GM04503 (cell line): ENCODE measurements at places on chromosomes 3 and 15.

DNA sequence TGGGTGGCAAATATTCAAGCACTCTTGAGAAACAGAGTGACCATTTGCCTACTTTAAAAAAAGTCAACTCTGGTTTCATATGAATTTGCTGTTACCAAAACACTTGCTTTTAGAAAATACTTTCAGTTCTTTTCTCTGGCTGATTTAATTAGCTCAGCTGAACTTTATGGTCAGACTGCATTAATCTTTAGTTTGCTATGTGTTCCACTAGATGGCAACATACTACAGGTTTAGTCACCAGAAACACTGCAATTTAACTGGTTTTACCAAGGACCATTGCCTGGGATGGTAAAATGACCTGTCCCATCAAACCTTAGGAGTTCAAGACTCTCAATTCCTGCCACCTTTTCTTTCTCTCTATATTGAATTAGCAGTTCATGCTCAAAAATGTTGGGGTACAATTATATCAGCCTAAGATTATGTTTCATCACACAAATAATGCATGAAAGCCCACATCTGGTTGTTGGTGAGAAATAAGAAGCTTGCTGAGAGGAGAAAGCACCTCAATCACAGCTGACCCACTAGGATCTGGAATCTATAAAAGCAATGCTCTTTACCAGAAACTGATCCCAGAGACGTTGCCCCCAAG lies 14.2 kb downstream of the EIF4E3 start:
- no peak for DNase-seq

DNA sequence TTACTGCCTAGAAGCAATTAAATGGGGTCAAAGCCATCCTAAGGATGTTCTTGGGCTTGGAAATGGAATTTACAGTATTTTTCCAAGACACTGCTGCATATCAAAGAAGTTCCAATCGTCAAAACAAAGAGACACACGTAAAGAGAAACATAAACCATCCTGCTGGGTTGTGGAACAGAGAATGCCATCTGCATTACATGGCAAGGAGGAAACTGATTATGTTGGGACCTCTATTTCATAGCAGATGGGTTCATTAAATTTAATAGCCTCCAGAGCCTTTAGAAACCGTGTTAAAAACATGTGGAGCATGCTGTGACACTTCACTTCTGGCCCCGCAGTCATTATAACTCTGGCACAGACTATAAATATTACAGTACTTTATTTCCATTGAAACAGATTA lies 154.6 kb downstream of the LRTM1 start:
- DNase-seq: peak; percentile 4

DNA sequence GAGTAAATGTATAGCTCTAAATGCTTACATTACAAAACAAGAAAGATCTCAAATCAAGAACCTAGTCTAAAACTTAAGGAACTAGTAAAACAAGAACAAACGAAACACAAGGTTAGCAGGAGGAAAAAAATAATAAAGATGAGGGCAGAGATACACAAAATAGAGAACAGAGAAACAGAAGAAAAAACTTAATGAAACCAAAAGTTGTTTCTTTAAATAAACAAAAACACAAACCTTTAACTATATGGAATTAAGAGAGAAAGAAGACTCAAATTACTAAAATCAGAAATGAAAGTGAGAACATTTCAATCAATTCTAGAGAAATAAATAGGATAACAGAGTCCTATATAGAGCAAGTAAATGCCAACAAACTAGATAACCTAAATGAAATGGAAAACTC lies 59.6 kb downstream of the DLG1 start:
- DNase-seq: no peak

GRCh38 chr3:134543113-134543512 lies 57.3 kb downstream of the CEP63 start:
- DNase-seq: no peak

DNA sequence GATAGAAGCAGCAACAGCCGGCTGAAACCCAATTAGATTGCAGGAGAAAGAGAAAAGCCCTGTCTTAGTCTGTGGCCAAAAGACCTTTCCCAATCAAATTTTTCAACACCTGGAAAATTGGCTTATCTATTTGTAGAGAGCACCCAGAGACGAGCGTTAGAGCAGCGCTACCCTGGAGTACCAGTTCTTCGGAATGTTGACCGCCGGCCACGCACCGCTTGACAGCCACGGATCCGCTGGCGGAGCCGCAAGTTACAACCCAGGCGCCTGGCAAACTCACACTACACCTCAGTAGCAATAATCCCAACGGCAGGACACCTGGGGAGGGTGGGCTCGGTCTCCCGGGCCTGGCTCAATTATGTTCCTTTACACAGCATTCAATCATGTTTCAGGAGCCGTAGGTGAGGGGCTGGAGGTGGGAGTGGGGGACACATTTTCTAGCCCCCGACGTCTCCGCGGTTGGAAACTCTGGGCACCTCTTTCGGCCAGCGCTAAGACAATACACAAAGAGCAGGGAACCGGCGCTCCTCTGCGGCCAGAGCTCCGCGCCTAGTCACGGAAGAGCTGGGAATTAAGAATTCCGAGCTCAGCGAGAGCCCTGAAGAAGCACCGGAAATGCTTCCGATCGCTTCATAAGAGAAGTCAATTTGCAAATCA lies 1.2 kb downstream of the MB21D2 start:
- no peak for DNase-seq

DNA sequence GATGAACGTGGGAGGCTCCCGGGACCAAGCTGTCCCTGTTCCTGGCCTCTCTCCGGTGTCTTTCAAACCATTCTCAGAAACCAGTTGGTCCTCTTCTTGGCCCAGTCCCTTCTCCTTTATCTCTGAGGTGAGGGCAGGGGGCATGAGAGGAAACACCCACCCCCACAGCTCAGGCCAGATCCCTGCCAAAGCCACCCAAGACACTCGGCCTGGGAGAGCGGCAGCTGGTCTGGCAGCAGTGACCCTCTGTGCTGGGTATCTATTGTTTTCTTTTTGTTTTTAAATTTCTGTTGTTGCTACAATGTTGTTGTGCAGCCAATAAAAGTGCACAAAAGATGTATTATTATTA lies 27.3 kb downstream of the ACSBG1 start:
- DNase-seq: no peak
